ENCODE measurements at places on chromosomes 12 and 14.

DNA sequence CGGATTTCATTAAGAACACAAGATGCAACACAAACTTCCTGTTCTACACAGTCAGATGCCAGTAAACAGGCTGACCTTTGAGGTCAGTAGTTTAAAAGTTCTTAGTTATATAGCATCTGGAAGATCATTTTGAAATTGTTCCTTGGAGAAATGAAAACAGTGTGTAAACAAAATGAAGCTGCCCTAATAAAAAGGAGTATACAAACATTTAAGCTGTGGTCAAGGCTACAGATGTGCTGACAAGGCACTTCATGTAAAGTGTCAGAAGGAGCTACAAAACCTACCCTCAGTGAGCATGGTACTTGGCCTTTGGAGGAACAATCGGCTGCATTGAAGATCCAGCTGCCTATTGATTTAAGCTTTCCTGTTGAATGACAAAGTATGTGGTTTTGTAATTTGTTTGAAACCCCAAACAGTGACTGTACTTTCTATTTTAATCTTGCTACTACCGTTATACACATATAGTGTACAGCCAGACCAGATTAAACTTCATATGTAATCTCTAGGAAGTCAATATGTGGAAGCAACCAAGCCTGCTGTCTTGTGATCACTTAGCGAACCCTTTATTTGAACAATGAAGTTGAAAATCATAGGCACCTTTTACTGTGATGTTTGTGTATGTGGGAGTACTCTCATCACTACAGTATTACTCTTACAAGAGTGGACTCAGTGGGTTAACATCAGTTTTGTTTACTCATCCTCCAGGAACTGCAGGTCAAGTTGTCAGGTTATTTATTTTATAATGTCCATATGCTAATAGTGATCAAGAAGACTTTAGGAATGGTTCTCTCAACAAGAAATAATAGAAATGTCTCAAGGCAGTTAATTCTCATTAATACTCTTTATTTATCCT, 13.5 kb downstream of the PTGER2 start:
- no peak for DNase-seq

DNA sequence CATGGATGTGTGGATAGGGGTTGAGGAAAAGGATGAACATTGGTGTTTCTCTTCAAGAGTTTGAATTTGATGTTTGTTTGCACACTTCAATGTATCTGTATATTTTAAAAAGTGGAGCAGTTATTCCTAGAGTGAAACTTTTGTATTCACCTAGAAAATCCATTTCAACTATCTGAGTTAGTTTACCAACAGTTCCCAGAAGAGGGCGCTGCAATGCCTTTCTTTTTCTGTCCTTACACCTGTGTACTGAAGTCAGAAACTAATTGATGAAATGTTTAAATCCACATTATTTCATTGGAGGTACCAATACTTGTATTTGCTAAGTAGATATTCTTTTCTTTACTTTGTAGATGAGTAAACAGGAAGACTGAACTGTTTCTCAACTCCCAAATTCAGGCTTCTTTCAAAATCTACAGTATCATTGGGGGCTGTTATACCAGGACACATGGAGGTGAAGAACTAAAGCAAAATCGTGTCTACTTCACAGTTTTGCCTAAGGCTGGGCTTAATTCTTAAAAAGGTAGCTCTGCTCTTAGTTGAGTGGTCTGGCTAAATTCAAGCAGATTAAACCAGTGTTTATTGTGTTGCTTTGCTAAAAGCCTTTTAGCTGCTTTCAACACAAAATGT, 26.6 kb upstream of the KLRB1 start:
- DNase-seq = peak; percentile 81

DNA sequence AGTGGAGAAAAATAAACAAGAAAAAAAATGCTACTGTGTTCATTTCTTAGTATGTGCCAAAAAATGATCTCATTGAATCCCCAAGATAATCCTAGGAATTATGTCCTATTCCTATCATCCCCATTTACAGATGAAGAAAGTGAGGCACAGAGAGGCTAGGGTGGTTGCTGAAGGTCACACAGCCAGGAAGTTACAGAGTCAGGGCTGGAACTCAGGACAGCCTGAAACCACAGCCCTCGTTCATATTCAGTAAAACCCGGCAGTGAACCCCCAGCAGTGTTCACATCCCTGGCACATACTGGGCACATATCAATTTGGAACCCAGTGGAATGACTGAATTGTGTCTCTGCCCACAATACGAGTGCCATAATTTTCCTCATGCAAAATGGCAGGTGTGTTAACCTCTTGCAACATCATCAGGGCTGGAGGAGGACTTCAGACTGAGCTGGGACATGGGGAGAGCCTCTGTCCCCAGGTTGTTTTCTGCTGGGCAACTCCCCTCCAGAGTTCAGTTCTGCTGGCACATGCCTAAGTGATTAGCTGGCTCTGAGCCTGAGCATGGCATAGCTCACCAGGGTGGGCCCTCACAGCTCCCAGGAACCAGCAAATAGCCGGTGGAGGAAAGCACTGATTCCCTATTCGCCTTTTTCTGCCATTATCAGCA, 2.0 kb upstream of the PPP1CC start:
- DNase-seq = no peak

DNA sequence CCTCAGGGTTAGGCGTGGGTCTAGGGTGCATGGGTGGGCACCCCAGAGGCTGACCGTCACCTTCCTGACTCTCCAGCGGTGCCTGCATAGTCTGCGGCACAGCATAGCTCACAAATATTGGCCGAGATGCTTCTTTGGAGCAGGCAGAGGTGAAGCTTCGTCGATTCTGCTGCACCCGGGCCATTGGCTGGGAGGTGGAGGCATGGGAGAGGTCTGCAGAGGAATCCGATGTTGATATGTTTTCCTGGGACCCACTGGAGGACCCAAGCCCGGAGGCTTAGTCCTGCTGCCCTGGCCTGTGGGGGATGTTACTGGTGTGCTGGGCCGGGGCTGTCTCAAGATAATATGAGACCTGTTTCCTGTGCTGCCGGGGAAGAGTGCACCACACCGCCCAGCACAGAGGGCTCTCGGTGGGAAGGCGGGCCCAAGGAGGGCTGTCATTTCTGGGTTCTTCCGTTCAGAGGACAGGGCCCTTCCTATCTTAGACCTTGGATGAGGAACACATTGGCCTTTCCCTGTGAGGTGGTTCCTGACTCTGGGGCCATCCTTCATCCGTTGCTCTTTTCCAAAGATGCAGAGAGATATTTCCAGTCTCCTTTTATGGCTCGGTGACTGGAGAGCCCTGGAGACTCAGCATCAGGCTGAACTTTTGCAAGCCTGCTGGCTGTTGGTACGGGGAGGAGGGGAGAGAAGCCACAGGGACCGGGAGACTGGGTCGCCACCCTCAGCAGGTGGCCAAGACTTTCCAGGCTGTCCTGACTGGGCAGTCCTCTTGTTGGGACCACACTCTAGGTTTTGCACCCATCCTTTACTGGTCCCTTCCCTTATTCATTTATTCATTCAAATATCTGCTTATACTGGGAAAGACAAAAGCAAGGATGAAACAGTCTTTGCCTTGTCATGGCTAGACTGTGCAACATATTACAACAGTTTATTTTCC, 143.5 kb downstream of the TSPAN9 start:
- DNase-seq = no peak

DNA sequence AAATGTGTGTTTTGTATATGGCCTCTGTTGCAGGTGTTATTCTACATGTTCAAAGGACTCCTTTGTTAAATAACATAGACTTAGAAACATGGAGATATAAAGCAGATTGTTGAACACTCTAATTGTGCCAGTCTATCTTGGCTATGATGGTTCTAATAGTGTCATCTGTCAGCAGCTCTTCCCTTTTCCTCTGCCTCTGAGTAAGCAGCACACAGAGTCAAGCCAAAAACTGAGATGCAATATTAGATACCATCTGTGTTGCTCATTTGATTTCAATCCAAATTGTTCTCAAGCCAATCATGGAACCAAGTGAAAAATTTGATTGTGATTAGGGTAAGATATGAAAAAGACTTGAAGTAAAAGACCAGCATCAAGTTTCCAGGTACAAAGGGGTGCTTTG, 871.1 kb upstream of the MGAT4C start:
- no peak for DNase-seq

Measured in activated CD4-positive, alpha-beta memory T cell treated with anti-CD3 and anti-CD28 coated beads for 36 hours (primary cell).